Smooth muscle cell of the umbilical artery (primary cell): ENCODE measurements at places on chromosomes 2 and 18. TPM values are rescaled to one million over a fixed set of nuclear protein-coding genes. Genes with fewer than 3 reads are reported as not detected.

NMUR1 gene
- not detected in 2 replicates for total RNA-seq

CPO gene
- 0.30 TPM in 1 of 2 replicates, not detected in the other for total RNA-seq

CYTIP gene
- 0.30 TPM in 1 of 2 replicates, not detected in the other for total RNA-seq

PLB1 gene
- 1.1 and 1.2 TPM in 2 replicates for total RNA-seq

CENPA gene
- total RNA-seq: 0.30 and 4.5 TPM in 2 replicates

GALR1 gene
- total RNA-seq: not detected in 2 replicates

DOCK10 gene
- 19.6 and 39.5 TPM in 2 replicates for total RNA-seq

WIPF1 gene
- total RNA-seq: 8.9 and 16.2 TPM in 2 replicates

WNT6 gene
- total RNA-seq: not detected in 2 replicates

KLHL30 gene
- under 0.01 and 0.14 TPM in 2 replicates for total RNA-seq

TMEM200C gene
- under 0.01 TPM in 1 of 2 replicates, not detected in the other for total RNA-seq

GPATCH11 gene
- 8.3 and 10.0 TPM in 2 replicates for total RNA-seq

PJVK gene
- 1.8 and 2.1 TPM in 2 replicates for total RNA-seq

INO80D gene
- 5.9 and 9.5 TPM in 2 replicates for total RNA-seq

RAPGEF4 gene
- 0.28 and 2.7 TPM in 2 replicates for total RNA-seq

PPP1R1C gene
- 0.28 TPM in 1 of 2 replicates, not detected in the other for total RNA-seq

KCNG3 gene
- 0.05 TPM in 1 of 2 replicates, not detected in the other for total RNA-seq

UBXN4 gene
- 65.3 and 82.4 TPM in 2 replicates for total RNA-seq

DES gene
- 5.3 and 6.1 TPM in 2 replicates for total RNA-seq
